Large intestine (tissue), 12 donors: ENCODE measurements at places on chromosomes 16 and 17. TPM values are rescaled to one million over a fixed set of nuclear protein-coding genes. Genes with fewer than 3 reads are reported as not detected.

GRCh38 chr17:74968361-74968780 lies 4.2 kb downstream of the HID1 start:
- DNase-seq = no peak

- DNase-seq = no peak
These were observed 34.1 kb downstream of the TK2 start for GRCh38 chr16:66515596-66516508.

DNA sequence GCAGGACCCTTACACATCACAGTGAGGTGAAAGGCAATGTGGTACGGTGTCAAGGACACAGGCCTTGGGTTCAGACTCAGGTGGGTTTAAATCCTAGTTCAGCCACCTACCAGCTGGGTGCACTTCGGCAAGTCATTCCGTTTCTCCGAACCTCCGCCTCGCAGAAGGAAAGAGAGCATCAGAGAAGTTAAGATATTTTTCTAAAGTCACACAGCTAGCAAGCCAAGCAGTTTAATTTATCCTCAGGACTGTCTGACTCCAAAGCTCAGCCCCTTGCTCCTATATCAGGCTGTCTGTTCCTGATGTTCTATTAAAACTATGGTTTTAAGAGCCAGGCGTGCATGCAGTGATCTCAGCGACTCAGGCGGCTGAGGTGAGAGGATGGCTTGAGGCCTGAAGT lies 65.1 kb downstream of the GP2 start:
- no peak for DNase-seq

- DNase-seq = no peak
These were observed 129.7 kb downstream of the KCNJ2 start for GRCh38 chr17:70298929-70299531.

GRCh38 chr17:1643293-1643998 lies 2.1 kb downstream of the SCARF1 start:
- peak; percentile 83 for DNase-seq

DNA sequence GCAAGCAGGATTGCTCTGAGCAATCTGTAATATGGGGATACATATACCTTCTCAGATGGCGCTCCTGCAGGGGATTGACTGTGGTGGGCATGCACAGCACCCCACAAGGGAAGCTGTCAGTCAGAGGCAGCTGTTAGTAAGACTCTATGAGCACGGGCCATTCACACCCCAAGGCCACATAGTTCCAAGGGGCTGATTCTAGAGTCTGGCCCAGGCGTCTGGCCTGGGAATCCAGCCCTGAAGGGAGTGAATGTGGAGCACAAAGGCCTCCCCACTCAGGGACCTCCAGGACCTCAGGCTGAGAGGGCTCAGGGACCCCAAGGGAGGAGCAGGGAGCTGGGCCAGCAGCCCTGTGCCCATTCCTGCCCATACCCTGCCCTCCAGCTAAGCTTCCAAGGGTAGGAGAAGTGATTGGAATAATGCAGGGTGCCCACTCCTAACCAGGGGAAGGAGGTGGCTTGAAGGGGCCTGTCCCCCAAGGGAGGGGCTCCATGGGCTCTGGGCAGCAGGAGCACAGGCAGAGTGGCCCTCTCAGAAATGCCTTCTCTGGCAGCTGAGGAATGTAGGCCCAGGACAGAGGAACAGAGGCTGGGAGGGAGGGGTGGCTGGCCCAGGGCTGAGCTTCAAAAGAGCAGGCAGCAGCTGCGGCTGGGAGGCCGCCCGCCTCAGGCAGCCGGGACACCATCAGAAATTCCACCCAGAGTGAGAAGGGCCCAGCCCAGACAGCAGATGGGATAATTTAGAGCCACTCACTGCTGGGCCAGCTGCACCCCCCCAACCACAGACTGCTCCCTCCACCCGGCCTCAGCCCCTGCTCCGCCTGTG lies 48.9 kb upstream of the MRPS23 start:
- DNase-seq = no peak

The STH gene
- polyA plus RNA-seq = not detected

The PRCD gene
- polyA plus RNA-seq = 4.7 TPM

DNA sequence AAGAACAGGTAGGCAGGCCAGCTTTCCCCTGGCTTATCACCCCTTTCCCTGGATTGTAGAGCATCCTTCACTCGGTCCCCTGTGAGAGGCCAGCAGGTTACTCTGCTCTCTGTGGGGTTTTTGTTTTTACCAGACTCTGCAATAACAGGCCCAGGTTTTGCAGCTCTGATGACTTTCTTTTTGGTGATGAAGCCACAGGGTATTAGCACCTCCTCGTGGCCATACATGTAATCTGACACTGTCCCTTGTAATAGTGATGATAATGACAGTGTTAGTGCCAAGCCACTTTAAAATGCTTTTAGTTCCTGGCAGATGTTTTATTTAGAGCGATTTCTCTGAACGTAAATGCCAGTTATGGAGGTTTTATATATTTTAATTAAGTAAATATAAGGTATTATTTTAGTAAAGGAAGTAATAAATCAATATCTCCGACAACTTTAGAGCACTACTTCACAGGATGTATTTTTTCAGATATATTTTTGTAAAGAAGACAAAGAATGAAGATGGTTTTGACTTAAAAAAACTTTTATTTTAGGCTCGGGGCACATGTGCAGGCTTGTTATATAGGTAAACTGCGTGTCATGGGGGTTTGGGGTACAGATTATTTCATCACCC lies 38.0 kb upstream of the CPHXL start:
- DNase-seq = peak; percentile 48

The CHTF18 gene
- 19.1 TPM for polyA plus RNA-seq

DNA sequence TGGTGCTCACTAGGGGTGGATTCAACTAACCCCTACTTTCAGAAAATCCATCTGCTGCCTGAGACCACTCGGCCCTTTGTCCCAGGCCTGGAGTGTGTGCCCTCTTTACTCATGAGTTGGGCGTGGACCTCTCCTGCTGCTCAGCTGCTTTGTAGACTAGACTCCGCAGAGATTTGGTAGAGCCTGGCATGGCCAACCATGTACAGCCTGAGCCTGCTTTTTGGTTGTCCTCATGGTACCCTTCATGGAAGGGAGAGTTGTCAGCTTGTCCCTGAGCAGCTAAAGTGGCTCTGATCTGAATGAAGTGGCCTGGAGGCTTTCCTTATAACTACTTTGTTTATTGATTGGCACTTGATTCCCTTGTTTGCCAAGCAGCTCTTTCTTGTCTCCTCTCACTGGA lies 1.5 kb downstream of the EDC4 start:
- DNase-seq = no peak

The CDRT4 gene
- polyA plus RNA-seq = 29.3 TPM

The CCDC200 gene
- 47.1 TPM for polyA plus RNA-seq

DNA sequence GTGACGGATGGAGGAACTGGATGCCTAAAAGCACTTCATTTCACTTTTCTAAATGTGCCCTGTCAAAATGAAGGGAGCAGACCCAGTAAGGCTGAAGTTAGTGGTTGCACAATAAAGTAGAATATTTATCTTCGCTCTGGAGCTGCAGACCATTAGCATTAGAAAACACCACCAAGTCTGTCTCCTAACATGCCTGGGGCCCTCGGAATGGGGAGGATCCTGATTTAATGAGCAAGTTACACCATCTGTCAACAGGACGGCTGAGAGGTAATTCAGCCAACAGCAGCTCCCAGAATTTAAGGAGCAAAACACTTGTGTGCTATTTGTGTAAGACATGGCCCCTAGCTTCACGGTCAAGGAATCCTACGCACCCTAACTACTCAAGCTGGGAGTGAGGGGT lies 22.3 kb downstream of the CA10 start:
- no peak for DNase-seq

GRCh38 chr16:1443403-1443973 lies 868 bp downstream of the CCDC154 start:
- no peak for DNase-seq

- DNase-seq = peak; percentile 34
These were observed 6.6 kb downstream of the LUC7L3 start for GRCh38 chr17:50725769-50726655.

The SHMT1 gene
- polyA plus RNA-seq = 18.4 TPM

DNA sequence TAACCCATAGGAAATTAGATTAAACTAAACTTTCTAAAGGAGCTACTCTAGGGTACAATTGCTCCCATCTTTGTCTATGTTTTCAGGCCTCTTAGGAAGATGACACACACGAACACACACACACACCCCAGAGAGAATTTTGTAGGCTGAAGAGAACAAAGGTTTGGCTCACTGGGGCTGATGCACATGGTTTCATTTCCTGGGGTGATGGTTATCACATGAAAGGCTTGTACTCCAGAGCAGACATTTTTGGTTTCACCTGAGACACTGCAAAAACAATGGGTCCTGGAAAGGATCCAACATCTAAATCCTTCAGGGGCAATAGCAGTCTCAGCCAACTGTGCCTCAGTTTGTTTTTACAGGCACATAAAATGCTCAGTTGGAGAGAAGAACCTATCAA lies 62.8 kb downstream of the GRB7 start:
- no peak for DNase-seq

The DBNDD1 gene
- 9.5 TPM for polyA plus RNA-seq
